ENCODE measurements at places on chromosomes 3 and 15. TPM values are rescaled to one million over a fixed set of nuclear protein-coding genes. Genes with fewer than 3 reads are reported as not detected.

DNA sequence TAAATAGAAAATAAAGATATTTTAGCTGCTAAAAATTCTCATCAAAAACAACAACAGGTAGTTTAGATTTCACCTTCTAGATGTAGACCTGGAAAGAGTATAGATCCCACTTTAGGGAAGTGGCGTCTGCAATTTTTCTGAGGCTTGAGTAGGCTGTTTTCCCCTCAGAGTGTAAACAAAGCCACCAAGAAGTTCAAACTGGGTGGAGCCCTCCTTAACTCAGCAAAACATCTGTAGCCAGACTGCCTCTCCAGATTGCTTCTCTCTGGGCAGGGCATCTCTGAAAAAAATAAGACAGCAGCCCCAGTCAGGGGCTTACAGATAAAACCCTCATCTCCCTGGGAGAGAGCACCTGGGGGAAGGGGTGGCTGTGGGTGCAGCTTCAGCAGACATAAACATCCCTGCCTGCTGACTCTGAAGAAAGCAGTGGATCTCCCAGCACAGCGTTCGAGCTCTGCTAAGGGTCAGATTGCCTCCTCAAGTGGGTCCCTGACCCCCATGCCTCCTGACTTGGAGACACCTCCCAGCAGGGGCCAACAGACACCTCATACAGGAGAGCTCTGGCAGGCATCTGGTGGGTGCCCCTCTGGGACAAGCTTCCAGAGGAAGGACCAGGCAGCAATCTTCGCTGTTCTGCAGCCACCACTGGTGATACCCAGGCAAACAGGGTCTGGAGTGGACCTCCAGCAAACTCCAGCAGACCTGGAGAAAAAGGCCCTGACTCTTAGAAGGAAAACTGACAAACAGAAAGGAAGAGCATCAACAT lies 259.6 kb downstream of the STXBP5L start:
- no peak for DNase-seq

DNA sequence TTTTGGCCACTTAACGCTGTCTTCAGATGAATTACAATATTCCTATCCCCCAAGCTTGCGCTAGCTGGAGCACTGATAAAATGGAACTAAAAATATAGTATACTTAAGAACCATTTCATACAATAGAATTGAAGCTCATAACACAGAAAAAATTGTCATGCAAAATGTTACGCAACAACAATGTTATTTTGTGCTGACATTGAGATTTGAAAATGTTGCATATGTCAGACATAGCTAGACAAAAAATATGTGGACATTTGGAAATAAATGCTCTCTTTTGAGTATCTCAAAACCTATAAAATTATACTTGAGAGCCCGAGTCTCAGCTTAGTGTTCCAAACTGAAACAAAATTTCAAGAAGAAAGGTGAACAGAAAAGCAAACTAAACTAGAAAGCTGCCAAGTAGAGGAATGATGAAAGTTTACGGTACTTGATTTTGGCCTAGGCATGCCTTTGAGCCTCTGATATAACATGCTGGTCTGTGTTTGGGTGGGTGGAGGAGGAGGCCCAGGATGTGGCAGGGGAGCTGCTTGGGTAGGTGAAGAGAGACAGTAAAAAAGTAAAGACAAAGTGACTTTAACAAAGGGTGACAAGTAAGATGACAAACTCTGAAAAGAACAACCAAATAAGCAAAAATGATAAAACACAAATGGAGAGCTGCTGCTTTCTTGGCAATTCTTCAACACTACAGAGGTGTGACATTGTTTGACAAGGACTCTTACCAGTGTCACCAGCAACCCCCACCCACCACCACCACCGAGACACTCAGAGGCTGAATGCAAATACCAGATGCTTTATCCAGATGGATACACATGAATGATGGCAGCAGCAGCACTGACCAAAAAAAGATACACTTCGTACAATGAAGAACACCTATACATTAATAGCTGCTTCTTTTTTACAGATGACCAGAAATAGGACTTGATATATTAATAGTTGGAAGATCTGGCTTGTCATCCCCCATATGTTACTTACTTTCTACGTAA lies 129.3 kb upstream of the FEZF2 start:
- DNase-seq: no peak

DNA sequence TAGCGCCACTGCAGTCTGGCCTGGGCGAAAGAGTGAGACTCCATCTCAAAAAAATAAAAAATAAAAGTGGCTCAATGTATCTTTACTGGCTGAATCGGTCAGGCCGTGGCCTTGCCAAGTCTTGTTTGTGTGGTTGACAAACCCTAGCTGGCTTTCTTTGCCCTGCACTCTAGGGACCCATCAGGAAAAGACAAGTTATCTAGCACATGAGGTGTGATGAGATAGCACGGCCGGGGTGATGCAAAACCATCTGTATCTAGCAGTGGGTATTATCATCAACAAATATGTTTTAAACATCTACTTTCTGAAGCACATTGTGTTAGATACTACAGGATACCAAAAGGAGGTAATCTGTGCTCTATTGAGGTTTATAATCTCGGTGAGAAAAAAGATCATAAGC lies 3.9 kb upstream of the DPP8 start:
- no peak for DNase-seq

DNA sequence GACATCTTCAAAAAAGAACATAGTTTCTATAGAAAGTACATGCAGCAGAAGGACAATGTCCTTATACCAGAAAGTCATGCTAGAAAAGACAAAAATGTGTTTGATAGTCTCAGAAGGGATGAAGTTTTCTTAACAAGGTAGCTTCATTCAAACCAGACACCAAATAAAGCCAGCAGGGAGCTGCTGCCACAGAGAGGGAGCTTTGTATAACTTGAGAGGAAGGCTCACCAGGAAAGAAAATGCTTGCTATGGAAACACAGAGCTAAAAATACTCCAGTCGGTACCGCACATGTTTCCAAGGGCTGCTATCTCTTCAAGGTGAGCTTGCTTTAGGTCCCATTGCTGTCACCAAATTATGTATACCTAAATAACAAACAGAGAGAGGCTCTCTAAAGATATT lies 1074.8 kb upstream of the ALCAM start:
- peak; percentile 41 for DNase-seq

DNA sequence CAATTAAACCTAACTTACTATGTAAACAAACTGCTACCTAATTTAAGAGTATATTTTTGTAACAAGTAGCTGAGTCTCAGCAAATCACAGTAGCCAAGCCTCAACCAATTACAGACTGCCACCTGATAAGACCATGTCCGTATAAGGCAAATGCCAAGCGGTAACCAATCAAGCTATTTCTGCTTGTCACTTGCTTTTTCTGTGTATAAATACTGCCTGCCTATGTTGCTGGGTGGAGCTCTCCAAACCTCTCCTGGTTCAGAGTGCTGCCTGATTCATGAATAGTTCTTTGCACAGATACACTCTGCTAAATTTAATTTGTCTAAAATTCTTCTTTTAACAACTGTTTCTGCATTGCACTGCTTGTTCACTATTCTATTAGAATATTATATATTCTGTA lies 42.6 kb downstream of the ZNF148 start:
- DNase-seq: no peak

- no peak for DNase-seq
Measured at GRCh38 chr15:45618813-45619212, 16.0 kb upstream of the SQOR start.

GRCh38 chr3:184910664-184911063 lies 98.7 kb downstream of the VPS8 start:
- no peak for DNase-seq

- DNase-seq: no peak
Measured at GRCh38 chr3:172520301-172520831, 2.9 kb downstream of the TNFSF10 start.

DNA sequence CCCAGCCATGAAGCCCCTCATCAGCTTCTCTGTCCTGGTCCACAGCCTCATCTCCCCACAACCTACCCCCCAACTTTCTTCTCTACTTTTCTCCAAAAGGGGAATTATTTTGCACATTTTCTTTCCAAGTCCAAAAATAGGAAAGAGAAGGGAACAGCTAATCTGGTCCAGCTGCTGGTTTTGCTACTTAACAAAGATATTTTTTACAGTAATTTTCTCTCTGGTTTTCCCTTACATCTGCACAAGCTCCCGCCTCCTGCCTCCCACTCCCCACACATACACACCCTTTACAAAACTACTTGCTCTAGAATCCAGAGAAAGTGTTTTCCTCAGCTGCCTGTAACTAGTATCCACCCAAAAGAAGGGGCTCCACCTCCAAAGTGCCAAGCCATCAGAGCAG lies 177.2 kb downstream of the POLR2M start:
- no peak for DNase-seq

GRCh38 chr3:86782866-86783265 lies 208.1 kb downstream of the VGLL3 start:
- no peak for DNase-seq

DNA sequence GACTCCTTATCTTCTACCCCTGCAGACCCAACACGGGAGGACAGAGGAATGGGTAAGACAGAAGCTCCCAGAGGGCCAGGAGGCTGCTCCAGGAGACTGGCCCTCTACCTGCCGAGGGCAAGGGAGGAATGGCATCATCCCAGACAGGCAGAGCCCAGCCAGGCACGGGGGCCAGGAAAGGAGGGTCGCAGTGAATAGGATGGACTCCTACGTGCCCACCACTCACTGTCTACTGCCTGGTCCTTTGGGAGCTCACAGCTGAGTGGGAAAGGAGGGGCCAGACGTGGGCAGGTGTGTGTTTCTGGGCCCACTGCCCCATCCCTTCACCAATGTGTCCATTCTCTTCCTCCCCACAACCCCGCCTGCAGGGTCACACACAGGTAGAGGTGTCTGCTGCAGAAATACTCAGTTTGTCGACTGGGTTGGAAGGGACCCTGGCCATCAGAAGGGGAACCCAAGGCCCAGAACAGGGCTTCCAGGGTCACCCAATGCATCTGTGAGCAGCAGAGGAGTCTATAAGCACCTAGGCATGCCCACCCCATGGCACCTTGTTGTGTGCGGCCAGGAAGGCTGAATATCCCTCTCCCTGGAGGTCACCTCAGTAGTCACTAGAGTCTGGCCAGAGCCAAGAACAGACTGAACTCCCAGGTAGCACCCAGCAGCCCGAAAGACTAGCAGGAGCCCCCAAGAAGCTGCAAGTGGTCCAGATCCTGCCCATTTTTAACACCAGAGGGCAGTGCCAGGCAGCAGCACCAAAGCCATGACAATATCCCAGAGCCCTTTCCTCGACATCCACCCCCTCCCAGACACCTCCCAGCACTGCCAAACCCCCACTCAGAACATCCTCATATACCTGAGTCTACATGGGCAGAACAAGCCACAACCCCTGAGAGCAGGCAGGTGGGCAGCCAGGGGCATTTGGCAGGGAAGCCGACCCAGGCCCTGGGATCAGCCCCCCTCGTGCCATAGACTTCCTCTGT lies 24.0 kb downstream of the TKT start:
- DNase-seq: no peak

- DNase-seq: no peak
Measured at GRCh38 chr15:38614621-38615020, 50.0 kb upstream of the RASGRP1 start.

- no peak for DNase-seq
Measured at GRCh38 chr3:59270209-59270608, 220.4 kb upstream of the CFAP20DC start.

DNA sequence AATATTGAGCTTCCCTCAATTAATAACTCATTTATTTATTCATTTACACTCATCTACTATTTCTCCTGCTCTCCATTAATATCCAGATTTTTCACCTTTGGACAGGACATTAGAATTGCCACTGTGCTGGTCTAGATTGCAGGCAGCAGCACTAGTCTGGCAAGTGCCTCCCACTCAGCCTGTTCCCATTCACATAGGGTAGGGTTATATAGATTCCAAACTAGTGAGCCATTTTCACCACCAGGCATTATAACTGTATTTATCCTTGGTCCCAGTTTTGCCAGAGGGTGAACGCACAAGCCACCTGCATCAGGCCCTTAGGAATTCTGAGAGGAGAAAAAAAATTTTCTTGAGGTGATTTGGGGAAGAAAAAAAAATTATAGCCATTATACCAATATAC lies 44.5 kb downstream of the ANAPC13 start:
- DNase-seq: no peak

DNA sequence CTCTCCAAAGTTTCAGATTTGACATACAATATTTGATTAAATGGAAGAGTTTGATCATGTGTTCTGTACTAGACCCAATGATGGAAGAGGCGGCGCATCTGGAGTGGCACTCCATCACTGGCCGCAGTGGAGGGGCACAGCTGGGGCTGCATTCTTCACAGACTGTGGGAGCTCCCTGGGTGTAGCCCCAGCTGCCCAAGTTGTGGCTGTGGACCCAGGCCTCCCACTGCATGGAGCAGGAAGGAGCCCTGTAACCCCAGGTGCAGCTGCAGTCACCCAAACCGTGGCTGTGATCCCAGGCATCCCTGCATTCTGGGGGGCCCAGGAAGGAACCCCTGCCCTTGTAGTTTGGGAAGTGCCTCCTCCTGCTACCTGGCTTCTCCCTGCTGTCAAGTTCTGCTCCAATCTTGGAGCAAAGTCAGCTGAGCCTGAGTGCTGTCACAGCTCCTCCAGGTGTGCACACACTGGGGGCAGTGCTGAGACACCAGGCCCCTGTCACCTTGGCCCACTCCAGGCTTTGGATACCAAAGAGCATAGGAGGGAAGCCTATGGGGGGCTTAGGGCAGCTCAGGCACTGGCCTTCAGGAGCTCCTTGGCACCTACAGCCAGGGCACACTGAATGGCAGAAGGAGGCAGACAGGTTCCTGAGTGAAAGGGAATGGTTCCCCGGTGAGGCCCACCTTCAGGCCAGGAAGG lies 651.9 kb upstream of the BCHE start:
- DNase-seq: no peak

GRCh38 chr15:81849289-81849688 lies 196.5 kb downstream of the MEX3B start:
- no peak for DNase-seq

- DNase-seq: no peak
Measured at GRCh38 chr15:32643907-32644445, 2.5 kb downstream of the SCG5 start.

GRCh38 chr3:192062186-192062585 lies 601.2 kb downstream of the PYDC2 start:
- no peak for DNase-seq

The EDC3 gene
- polyA plus RNA-seq: 25.2 TPM

The TEX55 gene
- polyA plus RNA-seq: not detected

The SEC62 gene
- polyA plus RNA-seq: 78.2 TPM

The LMAN1L gene
- not detected for polyA plus RNA-seq

The FEM1B gene
- 29.0 TPM for polyA plus RNA-seq

The B3GNT5 gene
- polyA plus RNA-seq: 1.7 TPM

The PPM1L gene
- polyA plus RNA-seq: 4.6 TPM

All from cardiac muscle cell (in vitro differentiated cells and primary cell).